GM12892 (cell line): ENCODE measurements at places on chromosomes 12 and 14.
A peak's percentile ranks its signal among the peaks of the same experiment; 100 is the strongest.

- DNase-seq: no peak
These were observed 1535.9 kb upstream of the FLRT2 start for GRCh38 chr14:83994020-83994419.

DNA sequence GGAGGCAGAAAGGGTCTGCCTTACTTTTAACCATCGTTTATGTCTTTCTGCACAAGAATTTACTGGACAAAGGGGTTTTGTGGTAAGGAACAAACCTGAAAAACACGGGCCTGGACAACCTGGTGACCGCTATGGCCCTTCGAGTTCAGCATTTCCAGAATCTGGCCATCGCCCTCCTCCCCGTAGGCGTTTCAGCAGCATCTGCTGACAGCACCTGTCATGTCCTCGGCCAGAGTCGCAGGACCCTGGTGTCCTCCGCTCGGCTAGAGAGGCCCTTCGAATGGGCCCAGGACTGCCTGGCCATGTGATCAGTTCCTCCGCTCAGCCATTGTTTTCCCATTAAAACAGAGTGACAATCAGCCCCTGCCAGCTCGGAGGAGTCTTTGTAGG, 142.8 kb upstream of the FKBP4 start:
- DNase-seq: no peak

GRCh38 chr12:85814741-85815140, 21.5 kb downstream of the RASSF9 start:
- DNase-seq: no peak

DNA sequence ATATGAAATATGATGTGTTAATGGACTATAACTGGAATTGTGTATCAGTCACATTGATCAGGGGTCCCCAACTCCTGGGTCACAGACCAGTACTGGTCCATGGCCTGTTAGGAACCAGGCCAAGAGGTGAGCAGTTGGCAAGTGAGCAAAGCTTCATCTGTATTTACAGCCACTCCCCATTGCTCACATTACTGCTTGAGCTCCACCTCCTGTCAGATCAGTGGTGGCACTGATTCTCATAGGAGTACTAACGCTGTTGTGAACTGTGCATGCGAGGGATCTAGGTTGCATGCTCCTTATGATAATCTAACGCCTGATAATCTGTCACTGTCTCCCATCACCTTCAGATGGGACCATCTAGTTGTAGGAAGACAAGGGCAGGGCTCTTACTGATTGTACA, 72.3 kb downstream of the CDK17 start:
- no peak for DNase-seq

DNA sequence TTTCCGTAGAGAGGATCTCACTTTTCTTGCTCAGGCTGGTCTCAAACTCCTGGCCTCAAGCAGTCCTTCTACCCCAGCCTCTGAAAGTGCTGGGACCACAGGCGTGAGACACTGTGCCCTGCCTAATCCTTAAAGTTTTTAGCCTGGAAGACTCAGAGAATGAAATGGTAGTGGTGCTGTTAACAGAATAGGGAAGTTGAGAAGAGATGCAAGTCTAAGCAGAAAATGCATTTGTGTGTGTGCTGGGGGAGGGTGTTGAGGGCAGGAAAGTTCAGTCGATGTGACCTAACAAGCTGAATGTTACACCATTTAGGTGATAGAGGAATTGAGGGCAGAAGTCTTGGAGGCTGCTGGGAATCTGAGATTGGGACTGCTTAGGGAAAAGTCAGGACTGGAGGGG, 6.9 kb upstream of the TUBA1A start:
- DNase-seq: no peak

- DNase-seq: no peak
These were observed 11.3 kb downstream of the SELPLG start for GRCh38 chr12:108622421-108622820.

- peak; percentile 81 for DNase-seq
These were observed 25.4 kb upstream of the PLEKHG6 start for GRCh38 chr12:6285063-6285477.

GRCh38 chr14:72201645-72202044, 269.4 kb downstream of the RGS6 start:
- no peak for DNase-seq

DNA sequence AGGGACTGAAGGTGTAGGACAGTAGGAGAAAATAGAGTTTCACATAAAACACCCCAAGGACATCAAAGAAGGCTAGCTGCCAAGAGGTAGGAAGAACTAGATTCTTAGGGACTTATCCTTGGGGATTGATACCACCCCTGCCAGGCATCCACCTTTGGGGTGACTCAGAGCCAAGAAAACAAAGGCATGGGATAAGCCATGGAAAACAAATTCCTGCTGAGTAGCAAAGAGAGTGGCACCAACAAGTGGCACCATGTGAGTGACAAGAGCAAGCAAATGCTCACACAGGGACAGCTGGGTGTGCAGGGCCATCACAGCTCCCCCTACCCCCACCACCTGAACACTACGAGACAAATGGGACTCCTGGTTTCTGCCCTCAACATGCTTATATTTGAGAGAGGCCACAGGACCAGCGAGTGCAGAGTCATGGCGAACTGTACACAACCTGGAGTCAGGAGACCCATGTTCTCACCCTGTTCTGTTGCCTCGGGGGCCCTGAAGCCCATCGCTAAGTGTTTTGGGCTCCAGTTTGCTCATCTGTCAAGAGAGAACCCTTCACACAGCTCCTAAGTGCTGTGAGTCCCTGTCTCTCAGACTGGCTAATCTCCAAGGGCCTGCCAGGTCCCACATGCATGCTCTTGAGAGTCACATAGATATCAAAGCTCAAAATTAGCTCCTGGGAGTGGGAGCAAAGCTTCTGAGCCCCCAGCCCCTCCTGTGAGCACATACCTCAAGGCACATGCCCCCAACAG, 91.9 kb downstream of the DPF3 start:
- DNase-seq: no peak

GRCh38 chr12:8950221-8950527, 729 bp upstream of the M6PR start:
- no peak for DNase-seq

DNA sequence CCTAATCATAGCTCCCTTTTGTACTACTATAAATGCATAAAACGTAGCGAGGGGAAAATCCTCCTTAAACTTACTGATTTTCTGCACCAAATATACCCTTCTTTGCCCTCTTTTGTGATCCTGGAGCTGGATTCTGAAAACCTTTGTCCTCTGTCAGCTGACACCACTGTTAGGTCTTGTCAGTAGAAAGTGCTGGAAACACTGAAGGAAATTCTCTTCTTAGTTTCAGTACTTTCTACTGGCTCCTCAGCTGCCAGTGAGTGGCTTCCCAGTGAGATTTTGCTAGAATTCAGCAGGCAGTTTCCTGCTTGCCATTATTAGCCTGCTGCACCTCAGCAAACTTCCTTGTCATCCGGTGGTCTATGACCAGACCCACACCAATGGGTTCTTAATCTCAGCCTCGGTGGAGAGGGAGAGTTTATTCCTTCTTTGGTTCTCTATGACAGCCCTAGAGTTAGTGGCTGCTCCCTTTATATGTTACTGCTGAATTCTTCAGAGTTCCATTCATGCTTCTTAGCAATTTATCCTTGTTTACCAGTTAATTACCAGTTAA, 476.2 kb downstream of the FSCB start:
- DNase-seq: no peak

DNA sequence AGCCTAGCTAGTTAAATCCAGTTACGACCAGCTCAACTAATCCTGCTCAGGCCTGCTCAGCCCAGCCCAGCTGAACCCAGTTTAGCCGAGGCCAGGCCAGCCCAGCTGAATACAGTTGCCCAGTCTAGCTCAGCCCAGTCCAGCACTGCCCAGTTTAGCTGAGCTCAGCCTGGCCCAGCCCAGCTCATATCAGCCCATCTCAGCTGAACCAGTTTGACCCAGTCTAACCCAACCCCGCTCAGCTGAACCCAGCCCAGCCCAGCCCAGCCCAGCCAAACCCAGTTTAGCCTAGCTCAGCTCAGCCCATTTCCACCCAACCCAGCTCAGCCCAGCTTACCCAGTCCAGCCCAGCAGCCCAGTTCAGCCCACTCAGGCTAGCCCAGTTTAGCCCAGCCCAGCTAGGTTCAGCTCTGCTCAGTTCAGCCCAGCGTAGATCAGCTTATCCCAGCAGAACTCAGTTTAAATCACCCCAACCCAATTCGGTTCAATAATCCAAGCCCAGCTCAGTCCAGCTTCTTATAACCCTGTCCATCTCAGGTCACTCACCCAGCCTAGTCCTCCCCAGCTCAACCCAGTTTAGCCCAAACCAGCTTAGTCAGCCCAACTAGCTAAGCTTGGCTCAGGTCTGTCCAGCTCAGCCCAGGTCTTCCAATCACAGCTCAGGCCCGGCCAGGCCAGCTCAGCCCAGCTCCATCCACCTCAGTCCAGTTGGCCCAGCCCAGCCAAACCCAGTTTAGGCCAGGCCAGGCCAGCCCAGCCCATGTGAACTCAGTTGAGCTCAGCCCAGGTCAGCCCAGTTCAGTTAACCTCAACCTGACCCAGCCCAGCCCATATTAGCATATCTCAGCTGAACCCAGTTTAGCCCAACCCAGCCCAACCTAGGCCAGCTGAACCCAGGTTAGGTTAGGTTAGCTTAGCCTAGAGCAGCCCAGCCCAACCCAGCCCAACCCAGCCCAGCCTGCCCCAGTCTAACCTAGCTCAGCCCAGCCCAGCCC, 76.7 kb downstream of the TMEM121 start:
- no peak for DNase-seq

- no peak for DNase-seq
These were observed 44.6 kb downstream of the BMP4 start for GRCh38 chr14:53912021-53912420.

GRCh38 chr14:35985474-35986218, 159.5 kb downstream of the BRMS1L start:
- no peak for DNase-seq

DNA sequence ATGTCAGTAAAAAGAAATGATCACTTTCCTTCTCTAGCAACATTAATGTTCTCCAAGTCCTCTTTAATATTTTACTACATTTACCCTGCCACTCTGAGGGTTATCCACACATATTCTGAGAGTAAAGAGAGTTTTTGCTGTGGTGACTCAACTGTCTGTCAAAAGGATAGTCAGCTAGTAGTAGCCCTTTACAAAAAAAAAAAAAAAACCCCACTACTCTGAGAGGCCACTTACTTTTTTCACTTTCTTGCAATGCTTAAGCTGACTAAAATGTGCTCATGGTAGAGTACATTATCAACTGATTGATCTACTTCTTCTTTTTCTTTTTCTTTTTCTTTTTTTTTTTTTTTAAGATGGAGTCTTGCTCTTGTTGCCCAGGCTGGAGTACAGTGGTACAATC, 27.6 kb upstream of the PPM1A start:
- no peak for DNase-seq

DNA sequence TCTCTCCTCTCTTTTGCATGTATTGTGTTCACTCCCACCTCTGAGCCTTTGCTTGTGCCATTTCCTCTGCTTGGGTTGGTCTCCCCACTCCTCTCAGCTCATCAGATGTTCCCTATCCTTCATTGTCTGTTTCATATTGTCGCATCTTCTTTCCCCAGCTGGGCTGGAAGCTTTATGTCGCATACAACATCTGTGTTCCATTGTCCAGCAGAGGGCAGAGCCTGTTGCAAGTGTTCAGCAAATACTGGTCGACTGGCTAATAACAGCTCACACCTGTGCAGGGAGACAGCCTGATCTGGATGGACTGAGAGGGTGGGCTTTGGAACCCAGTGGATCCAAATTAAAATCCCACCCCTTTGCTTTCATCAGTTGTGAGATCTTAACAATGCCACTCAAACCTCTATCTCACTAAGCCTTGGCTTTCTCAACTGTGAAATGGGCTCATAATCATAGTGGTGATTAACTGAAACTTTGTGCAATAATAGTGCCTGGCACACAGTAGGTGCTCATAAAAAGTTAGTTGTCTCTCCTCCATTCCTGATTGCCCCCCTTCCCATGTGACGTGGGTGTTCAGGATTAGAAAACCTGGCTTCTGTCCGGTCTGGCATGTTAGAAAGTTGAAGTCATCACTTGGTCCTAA, 75.8 kb downstream of the RIN3 start:
- no peak for DNase-seq

DNA sequence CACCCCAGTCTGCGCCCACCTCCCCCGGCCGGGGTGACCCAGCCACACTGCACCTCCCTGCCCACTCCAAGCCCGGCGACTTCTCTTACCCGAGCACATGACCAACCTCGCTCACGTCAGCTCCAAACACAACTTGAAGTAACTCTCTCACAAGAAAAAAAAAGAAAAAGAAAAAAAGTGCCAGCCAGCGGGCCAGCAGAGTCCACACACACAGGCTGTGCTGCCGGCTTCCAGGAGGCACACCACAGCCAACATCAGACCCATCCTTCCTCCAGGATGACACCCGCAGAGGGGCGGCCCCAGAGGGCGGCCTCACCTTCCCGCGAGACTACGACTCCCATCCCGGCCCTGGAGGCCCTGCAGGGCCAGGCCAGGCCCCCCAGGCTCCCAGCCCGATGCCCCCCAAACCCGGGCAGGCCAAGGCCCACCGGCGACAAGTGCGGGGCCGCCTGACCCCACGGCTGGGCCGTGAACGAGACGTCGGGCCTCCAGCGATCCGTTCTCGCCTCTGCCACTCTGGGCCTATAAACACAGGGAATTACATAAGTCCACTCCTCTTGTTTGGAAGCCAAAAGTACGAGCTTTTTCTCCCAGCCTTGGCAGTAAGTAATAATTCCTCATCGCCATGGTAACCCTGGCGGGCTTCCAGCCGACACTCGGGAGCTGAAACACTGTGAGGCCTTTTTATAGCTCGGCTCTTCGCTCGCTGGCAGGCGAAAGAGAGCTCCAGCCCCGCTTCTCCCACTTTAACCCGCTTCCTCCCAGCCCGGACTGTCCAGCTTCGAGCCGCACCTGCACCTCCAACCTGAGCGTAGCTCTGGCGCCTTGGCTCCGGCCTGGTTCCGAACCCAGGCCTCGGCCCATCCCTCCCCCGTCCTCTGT, 49.1 kb downstream of the NCOR2 start:
- DNase-seq: no peak

DNA sequence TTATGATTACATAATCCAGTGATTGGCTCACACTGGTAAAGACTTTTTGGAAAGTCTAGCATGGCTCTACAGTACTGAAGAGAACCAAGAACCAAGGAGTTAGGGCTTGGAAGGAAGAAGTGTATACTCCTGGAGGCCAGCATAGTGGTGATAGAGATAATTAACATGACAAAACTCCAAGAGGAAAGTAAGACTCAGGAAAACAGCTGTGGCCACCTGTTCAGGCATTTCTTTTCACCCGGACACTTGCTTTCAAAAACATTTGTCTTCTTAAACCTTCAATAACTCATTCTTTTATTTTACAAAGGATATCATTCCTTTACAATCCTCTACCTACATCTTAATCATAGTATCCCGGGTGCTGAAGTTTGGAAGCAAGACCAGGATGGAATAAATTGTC, 50.9 kb downstream of the KLHL28 start:
- no peak for DNase-seq

- DNase-seq: no peak
These were observed 1.8 kb downstream of the PHC1 start for GRCh38 chr12:8916154-8916553.

DNA sequence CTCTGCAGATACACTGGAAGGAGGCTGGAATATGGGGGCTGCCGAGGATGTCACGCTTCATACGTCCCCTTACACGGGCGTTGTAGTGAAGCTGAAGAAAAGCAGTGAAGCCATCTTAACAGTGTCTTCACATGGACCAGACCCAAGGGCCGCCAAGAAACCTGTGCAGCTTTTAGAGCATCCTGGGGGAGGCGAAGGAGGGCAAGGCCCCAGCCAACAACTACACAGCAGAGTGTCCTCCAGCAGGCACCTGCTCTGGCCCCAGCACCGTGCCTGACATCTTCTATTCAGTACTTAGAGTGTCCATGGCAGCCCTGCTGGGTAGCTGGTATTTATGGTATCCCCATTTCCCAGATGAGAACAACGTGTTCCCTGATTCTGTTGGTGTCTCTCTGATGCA, 48.9 kb upstream of the RIN3 start:
- DNase-seq: no peak
